Activated CD4-positive, alpha-beta T cell treated with anti-CD3 and anti-CD28 coated beads for 1 hour (primary cell): ENCODE measurements at places on chromosomes 6 and 20.
A peak's percentile ranks its signal among the peaks of the same experiment; 100 is the strongest.

DNA sequence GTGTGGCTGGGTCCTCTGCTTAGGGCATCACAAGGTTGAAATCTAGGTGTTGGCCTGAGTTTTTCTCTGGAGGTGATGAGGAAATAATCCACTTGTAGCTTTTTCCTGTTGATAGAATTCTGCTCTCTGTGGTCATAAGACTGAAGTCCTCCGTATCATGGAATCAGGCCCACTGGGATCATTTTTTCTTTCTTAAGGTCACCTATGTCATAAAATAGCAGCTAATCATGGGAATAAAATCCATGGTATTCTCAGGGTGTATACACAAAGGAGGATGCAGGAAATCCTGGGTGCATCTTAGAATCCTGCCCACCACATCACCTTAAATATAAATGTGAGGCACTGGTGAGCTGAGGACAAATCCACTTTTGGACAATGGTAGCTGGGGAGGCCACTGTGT lies 72.7 kb downstream of the PRDM1 start:
- no peak for DNase-seq

GRCh38 chr20:21323640-21324039 lies 20.5 kb downstream of the XRN2 start:
- no peak for DNase-seq

DNA sequence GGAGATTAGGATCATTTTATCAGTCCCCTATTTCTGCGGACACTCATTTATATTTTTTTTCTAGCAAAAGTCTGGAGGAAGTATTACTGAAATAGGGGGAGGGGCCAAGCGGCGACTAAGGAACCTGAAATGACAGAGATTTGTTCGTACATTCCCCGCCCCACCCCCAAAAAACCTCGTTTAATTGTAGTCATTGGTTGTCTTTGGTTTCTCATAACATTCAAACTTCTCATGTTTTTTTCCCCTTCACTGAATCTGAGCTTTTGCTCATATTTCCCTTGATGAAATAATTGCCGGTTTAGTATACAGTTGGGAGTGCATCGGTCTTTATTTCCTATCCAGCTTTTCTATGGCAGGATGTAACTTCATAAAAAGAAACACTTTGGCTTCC lies 768 bp upstream of the FYN start:
- DNase-seq = peak; percentile 45

DNA sequence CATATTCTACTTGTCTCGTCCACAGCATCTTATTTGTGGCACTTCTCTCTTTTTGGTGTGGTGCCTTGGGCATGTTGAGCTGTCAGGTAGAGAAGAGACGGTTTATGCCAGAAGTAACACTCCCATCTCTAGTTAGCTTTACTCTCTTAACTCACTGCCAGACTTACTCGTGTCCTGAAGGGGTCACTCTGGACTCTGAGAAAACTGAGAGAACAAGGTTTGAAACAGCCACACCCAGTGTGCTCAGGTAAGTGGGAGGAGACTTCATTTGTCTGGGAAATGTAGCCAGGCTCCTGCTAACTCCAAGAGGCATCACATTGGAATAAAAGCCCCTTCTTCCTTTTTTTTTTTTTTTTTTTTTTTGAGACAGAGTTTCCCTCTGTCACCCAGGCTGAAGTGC lies 360.8 kb downstream of the QKI start:
- no peak for DNase-seq

GRCh38 chr6:138289739-138290138 lies 71.4 kb upstream of the PBOV1 start:
- DNase-seq = no peak

DNA sequence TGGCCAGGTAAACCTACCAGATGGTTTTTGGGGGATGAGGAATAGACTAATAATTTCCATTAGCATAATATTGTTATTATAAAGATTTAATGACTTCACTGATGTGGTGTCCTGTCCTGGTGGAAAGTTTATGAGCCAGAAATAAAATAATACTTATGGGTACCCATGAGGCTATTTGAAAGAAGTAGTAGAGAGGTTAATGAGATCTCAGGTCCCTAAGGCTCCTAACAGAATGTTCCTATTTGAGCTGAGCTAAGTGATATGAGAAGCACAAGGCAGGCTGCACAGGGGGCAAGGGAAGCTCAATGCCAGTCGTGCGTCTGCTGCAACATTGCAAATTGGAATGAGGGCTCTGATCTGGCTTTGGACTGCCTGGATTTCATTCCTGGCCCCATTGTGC lies 174.1 kb downstream of the BMP2 start:
- DNase-seq = no peak

DNA sequence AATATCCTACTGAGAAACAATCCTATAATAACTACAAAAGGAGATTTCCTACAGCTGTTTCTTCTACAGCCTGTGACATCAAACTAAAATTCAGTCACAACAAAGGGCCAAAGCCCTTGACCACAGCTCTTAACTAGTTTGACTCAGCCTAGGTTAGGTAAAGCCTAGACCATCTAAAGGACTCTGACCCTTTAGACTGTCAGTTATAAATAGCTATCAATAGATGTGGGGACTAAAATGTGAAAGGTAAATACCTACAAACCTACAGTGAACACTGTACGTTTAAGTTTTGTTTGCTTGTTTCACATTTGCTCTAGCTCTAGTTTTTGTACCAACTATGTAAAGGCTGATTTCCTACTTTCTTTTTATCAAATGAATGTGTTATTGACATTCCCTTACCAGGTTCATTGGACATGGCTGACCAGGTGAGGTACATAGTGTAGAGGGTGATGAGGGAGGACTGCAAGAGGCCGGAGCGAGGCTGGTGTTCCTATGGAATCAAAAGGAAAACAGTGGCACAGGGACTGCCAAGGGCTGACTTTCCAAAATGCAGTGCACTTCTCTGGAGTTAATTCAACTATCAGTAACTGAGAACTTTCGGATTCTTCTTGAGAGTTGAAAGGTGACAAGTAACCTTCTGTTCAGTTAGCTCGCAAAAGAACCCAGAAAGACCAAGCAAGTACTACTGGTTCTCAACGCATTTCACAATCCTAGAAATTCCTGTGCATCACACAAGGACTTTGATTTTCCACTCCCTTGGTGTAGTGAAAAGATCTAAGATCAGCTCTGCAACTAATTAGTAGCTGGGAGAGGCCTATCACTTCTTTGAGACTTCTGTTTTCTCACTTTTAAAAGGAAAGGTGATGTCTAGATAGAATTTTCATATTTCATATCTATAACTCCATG lies 17.2 kb downstream of the SERINC3 start:
- DNase-seq = no peak

DNA sequence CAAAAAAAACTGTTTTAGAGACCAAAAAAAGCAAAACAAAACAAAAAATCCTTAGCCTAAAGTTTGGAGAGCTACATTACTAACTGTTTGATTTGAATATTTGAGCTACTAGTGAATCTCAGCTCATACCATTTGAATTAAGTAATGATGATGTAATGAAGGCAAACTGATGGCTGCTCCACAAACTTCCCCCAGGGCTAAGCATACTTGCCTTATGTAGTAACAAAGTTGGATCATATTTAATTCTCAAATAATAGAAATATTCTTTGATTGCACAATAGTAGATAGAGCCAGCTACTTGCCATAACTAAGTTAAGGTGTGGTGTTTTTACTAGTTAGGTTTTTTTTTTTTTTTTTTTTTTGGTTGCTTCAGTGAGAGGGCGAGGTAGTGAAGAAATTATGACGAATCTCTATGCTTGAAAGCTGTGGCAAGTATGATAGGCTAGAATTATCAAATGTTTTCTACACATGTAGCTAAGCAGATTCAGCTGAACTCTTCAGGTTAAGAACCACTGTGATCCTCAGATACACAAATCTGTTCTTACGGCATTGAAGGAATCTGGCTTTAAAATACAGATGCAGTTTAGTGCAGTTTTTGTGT lies 2.9 kb downstream of the RAB32 start:
- DNase-seq = no peak

DNA sequence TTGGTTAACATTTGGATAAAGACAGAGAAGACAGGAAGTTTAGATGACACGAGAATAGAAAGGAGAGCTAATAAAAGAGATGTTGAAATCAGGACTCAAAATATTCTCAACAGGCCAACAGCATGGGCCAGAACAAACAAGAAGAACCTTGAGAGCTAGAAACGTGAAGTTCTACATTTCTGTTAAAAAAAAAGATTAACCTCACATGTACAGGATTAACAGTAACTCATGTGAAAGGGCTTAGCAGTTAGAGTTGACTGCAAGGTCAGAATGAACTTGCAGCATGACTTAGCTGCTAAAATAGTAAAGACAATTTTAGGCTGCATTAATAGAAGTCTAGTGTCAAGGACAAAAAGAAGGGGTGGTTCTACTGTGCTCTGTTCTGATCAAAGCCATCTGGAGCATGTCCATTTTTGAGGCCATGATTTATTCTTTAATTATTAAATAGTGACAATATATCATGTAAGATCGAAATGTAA lies 331.1 kb upstream of the HSF2 start:
- no peak for DNase-seq

DNA sequence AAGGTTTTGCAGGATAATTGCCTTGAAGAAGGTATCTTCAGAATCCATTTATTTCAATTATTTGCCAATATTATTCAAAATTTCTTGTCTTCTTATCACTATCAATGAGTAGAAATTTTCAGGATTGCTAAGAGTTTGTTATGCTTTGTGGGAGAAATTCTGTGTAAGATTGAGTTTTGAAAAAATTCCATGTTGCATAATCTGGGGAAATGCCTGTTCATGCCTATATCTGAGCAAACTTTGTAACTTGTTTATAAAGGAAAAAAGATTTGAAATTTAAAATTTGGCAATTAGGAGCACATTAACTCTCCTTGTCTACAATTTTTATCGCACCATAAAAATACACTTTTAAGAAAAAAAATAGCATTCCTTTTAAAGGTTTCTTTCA lies 39.8 kb upstream of the EDN1 start:
- DNase-seq = no peak

DNA sequence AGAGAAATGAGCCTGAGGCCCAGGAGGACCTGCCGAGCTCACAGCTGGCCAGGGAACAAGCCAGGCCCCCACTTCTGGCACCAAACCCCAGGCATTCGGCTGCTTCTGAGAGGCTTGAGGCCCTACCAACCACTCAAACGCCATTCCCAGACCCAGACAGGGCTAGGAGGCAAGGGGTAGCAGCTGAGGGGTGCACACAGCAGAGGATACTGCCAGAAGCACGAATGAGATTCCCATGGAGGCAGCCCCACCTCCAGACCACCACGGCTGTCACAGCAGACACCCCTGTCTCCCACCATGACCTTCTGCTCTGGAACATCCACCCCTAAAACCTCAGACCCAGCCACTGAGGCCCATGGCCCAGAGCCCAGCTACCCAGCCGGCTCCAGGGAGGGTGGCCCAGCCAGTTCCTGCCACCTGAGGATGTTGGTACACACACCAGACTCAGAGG lies 36.1 kb downstream of the NTSR1 start:
- DNase-seq = no peak

DNA sequence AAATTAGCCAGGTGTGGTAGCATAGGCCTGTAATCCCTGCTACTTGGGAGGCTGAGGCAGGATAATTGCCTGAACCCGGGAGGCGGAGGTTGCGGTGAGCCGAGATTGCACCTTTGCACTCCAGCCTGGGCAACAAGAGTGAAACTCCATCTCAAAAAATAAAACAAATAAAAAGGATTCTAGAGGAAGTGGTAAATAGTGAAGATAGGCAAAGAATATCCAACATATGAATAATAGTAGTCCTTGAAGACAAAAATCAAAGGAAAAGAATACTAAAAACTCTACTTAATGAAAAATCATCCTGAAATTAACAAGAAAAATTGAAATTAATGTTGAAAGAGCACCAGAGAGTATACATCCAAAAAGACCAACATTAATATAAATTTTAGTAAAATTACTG lies 67.0 kb upstream of the MRAP2 start:
- no peak for DNase-seq
